ENCODE measurements at places on chromosomes 4 and X.

DNA sequence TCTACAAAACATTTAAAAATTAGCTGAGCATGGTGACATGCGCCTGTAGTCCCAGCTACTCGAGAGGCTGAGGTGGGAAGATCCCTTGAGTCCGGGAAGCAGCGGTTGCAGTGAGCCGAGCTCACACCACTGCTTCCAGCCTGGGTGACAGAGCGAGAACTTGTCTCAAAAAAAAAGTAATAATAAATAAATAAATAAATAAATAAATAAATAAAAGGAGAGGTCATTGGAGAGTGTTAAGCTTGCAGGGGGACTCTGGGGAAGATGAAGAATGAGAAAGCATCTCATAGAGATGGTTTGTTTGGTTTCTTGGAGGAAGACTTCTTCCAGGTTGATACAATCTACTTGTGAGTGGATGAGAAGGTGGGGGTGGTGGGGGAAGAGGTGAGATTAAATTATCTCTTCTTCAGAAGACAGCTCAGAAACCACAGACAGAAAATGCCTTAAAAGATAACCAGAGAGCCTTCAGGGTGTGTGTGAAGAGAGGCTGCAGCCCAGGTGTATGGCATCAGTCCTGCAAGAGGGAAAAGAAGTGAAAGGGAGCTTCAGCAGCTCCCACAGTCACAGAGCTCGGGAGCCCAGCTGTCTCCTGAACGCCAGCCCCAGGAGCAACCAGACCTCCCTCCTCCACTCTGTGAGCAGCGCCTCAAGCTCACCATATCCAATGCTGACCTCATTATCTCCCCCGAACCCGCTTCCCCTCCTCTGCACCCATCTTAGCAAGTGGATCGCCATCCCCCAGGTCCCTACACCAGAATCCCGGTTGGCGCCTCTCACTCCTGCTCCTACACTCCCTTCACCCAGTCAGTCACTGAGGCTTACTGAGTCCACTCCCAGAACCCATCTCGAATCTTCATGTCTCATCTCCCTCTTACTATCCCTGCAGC lies 48.2 kb downstream of the RBM47 start:
- no peak for DNase-seq

- DNase-seq = no peak
Observed at GRCh38 chr4:27020603-27021002, 160.0 kb downstream of the STIM2 start.

DNA sequence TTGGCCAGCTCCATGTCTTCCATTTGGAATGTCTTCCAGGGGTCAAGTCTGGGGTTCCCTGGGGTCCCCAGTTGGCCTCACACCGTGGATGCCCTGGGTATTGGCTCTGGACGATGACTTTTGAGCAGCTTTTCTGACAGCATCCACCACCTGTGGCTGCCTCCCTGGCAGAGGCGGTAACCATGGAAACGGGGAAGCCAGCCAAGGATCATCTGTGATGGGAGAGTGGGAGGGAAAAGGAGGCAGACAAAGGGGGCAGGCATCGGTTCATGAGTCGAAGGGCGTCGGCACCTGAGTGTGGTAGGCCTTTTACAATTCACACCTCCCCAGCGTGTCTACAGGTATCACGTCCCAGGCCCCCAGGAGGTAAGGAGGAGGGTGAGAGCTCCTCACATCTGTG lies 152.2 kb downstream of the ASMT start:
- no peak for DNase-seq

- DNase-seq = no peak
Observed at GRCh38 chr4:189376901-189377300, 563.8 kb upstream of the FRG1 start.

DNA sequence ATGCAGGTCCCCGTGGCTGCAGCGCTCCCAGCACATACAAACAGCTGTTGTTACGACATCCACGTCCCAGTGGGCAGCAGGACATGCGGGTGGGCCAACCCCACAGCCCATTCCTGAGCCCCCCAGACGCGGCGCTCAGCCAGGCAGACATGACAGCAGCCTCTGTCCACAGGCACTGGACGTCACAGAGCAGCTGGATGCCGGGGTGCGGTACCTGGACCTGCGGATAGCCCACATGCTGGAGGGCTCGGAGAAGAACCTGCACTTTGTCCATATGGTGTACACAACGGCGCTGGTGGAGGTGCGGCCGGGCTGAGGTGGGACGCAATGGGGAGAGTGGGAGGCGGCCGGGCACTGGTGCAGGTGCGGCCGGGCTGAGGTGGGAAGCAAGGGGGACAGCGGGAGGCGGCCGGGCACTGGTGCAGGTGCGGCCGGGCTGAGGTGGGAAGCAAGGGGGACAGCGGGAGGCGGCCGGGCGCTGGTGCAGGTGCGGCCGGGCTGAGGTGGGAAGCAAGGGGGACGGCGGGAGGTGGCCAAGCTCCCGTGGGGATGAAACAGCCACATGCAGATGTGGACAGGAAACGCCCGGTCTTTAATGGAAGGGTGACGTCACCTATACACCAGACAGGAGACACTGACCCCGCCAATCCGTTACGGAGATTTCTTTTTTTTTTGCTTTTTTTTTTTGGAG lies 9.4 kb downstream of the PLCXD1 start:
- no peak for DNase-seq
